ENCODE measurements at places on chromosomes 1 and 21.

DNA sequence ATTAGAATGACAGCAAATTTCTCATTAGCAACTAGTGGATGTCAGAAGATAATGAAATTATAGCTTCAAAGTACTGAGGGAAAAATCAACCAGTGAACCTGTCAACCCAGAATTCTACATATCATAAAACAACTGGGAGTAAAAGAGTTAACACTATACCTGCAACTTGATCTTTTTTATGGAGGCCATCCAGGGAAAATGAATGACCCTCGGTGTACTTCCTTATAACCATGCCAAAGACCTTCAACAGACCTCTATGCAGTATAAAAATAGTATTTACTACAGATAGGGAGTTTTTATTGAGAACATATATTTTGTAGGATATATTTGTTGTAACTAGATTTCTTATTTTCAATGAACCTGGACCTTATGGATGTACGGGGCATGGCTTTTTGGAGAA, 392.5 kb upstream of the ZRANB2 start:
- no peak for DNase-seq

GRCh38 chr1:85700422-85700821, 7.8 kb downstream of the ZNHIT6 start:
- no peak for DNase-seq

GRCh38 chr1:7437608-7438395, 333.3 kb upstream of the VAMP3 start:
- no peak for DNase-seq

DNA sequence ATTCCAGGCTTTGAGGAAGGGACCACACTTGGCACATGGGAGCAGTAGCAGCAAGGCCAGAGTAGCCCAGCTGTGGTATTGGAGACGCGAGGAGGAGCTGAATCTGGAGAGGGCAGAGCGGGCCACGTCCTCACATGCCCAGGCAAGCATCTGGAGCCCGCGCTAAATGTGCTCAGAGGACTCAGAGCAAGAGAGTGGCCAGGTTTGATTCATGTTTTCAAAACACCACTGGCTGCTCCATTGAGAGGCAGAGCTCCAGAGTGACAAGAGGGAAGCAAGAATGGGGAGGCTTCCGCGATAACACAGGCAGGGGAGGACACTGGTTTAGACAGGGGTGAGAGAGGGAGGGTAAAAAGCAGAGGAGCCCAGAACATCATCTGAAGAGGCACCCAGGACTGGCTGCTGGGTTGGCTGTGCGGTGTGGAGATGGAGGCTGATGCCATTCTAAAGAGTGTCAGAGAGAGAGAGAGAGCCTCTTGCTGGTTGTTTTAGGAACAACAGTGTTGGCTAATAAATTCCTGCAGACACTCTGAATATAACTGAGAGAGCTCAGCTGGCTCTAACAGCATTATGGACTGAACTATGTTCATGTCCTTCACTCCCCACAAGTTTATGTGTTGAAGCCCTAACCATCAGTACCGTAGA, 32.3 kb downstream of the RCAN1 start:
- DNase-seq = no peak

DNA sequence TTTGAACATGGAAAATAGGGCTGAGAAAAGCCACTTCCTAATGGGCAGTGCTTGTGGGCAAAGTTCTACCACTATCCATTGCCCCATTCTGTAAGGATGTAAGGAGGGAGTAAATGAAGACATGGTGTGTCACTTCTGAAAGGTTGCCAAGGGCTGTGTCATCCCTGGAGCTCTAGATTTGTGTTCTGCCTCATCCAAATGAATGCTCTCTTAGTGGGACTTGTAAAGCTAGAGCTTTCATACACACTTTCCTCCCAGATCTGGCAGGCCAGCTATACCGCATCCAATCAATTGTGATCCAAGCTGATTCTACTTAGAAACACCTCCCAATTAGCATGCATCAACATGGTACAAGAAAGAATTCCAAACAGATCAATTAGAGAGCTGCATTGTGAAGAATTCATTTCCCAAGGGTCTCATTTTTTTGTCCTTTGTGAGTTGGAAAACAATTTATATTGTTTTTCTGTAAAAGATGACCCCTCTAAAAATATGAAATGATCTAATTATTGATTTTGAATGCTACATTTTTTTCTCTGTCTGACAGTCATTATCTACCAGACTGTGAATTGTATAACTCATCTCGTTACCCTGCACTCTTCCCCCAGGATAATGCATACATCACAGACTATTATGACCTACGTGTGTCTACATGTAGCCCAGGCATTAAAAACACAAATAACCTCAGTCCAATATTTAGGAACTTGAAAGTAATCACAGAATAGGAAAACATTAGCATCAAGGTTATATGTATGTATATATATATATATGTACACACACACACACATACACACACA, 117.1 kb upstream of the DUSP10 start:
- no peak for DNase-seq

DNA sequence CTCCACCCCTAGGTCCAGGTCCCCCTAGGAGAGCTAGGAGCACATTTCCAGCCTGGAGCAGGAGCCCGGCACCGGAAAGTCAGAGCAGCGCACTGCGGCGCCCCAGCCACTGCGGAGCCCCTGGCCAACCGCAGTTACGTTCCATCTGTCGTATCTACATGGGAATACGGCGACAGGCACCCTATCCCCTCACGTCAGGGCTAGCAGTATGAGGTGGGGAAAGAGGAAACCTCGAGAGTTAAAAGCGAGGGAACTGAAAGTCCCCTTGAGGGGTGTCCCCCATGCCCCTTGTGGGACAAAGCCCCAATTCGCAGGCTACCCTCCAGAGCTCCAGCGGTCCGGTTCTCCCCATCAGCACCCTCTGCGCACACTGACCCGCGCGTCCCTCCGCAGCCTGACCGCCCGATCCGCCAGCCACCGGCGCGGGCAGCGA, 995 bp downstream of the COLGALT2 start:
- DNase-seq = peak; percentile 25

GRCh38 chr1:246121533-246121932, 385.5 kb downstream of the SMYD3 start:
- no peak for DNase-seq

DNA sequence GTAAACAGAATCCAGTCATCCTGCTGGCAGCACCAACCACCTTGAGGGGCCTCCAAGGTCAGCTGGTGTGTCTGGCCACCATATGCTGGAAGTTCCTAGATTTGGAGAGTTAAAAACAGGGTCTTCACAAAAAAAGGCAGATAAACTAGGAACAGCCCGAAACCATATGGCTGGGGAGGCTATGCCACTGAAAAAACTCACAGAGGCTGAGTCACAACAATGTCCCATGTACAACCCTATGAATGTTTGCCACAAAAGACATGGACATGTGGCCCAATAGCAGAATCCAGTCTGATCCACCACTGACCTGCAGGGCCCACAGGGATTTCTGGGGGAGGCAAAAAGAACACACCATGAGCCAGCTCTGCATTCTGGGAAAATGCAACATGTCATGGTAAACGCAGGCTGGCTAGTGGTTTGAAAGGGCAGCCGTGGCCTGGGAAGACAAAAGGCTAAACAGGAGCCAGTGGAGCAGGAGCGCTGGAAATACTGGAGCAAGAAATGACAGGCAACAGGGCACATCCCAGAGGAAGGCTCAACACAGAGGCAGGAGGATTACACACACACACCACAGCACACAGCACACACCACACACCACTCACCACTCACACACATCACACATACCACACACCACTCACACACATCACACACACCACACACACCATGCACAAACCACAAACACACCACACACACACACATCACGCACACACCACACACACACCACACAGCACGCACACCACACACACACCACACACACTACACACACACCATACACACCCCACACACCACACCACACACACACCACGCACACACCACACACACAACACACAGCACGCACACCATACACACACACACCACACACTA, 55.4 kb downstream of the HSF2BP start:
- DNase-seq = no peak

DNA sequence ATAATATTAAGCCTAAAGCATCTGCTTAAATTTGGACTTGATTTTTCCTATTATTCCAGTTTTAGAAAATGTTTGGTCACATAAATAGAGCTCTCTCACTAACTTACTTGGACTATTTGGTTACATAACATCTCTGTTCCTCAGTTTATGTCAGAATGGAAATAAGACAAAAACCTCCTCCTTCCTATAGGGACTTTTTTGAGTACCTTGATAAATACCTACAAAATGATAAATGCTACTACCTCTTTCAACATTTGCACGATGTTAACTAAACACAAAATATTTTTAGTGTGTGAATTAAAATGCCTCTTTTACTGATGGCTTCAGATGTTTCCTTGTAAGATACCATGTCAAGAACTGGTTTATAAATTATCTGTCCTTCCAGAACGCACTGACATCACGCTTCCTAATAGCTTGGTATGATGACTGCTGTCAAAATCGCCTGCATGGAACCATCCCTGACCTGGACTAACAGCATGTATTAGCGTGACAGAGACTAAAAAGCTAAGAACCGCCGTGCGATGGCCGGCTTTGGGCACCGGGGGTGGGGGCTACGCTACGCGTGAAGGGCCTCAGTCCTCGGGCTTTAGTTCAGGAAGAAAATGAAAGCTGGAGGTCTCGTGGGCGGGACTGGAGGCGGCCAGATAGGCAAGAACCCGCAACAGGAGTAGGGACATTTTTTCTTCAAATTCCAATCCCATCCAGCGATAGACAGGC, 133.2 kb upstream of the BARHL2 start:
- no peak for DNase-seq

DNA sequence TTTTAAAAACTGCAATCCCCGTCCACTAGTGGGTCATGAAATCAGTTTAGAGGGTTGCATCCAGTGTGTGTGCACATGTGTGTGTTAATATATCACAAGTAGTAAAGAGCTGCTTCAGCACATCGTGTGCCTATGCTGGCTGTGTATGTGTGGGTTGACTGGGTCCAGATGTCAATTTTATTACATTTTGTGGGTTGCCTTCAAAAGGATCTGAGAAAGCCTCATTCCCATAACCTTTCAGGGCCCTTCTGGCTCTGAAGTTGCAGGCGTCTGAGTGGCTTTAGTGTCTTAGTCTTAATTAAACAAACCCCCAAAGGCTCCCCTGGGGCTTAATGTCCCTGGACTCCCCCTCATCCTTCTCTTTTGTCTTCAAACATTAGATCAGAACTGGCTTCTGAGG, 19.8 kb downstream of the PLA2G2D start:
- DNase-seq = no peak

GRCh38 chr21:30425826-30426225, at the start of gene KRTAP13-3:
TSS of gene KRTAP13-3 (minus strand) at chr21:30425926. CDS start at chr21:30425912, 14 bp downstream.
- DNase-seq = no peak
